NCI-H524 treated with DMSO at 0.1 percent for 48 hours (cell line): ENCODE measurements at places on chromosomes 7 and 10.

GRCh38 chr10:65430979-65431378 lies 1494.9 kb upstream of the LRRTM3 start:
- DNase-seq: no peak

DNA sequence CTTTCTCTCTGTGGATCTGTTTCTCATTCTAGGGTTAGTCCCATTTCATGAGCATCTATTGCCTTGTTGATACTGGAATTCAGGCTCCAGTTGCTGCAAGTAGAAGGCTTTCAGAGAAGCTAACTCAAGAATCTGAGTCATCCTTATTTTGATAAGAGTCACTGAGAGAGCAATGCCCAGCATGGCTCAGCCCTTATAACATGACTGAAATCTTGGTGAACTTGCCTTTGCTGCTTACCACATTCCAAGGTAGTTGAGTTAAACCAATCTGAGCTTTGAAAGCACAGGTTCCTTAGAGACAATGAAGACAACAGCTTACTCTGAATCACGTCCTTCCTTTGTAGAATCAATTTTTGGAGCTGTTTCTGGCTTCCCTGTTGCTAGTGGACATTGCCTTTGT lies 53.6 kb upstream of the CHCHD3 start:
- DNase-seq: no peak

- no peak for DNase-seq
Observed at GRCh38 chr10:88060762-88061161, 197.3 kb downstream of the PTEN start.

- no peak for DNase-seq
Observed at GRCh38 chr10:69073736-69074364, 14.1 kb upstream of the SRGN start.
